ENCODE measurements at places on chromosomes 7 and 10. TPM values are rescaled to one million over a fixed set of nuclear protein-coding genes. Genes with fewer than 3 reads are reported as not detected.

DNA sequence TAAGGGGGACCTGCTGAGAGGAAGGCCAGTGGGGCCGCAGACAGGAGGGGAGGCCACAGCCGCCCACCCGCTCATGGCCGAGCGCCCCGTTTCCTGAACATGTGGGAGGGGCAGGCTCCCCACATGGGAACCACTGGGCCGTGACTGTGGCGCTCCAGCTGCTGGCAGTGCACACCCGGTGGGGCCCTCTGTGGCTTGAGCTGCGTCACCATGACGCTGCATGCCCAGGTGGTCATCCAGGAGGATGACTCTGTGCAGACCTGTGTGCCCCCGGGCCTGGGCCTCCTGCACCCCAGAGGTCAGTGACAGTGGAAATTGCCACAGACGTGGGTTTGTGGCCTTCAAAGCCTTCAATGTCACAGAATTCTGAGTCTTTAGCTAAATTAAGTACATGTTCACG is 85.1 kb downstream of the MGMT start:
- no peak for DNase-seq

- DNase-seq, result no peak
These were observed 261.9 kb upstream of the LYZL1 start for GRCh38 chr10:29026802-29027580.

DNA sequence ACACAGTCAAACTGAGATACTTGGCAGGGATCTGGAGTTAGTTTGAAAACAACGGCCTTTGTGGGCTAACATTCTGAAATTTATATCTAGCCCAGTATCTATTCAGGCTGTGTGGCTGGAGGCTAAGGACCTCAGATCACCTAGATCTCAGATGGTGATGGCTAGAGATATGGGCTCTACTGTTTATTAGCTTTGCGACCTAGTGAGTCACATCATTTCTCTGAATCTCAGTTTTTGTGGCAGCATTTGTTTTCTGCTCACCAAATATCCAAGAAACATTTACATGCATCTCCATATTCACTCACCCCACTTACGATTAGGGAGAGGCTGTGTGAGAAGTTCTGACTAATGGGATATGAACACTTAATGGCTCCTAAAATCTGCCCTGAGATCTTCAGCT is 503.9 kb downstream of the KIF20B start:
- DNase-seq, result no peak

FOXI2 gene
- not detected for total RNA-seq

DNA sequence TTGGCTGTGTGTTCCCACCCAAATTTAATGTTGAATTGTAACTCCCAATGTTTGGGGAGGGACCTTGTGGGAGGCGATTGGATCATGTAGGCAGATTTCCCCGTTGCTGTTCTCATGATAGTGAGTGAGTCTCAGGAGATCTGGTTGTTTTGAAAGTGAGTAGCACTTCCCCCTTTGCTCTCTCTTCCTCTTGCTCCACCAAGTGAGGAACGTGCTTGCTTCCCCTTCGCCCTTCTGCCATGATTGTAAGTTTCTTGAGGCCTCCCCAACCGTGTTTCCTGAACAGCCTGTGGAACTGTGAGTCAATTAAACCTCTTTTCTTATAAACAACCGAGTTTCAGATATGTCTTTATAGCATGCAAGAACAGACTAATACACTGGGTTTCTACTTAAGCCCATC is 176.3 kb downstream of the CDK14 start:
- no peak for DNase-seq

DKK1 gene
- total RNA-seq, result 2.7 TPM

CXCL12 gene
- not detected for total RNA-seq

TRPV5 gene
- not detected for total RNA-seq

CRHR2 gene
- total RNA-seq, result not detected

CRPPA gene
- total RNA-seq, result 0.38 TPM

DNA sequence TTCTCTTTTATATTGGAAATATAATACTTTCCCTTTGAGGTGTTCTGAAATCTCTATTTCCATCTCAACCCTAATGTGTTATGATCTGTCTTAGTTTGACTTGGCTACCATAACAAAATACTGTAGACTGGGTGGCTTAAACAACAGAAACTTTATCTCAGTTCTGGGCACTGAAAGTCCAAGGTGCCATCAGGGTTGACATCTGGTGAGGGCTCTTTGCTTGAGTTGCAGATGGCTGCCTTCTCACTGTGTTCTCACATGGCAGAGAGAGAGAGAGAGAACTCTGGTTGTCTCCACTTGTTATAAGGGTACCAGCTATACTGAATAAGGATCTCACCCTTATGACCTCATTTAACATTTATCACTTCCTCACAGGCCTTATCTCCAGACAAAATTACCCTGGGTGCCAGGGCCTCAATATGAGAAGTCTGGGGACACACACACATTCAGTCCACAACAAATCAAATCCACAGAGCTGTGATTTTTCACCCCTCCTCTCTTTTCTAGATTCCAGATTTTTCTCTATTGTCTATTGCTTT is 104.5 kb downstream of the SRI start:
- DNase-seq, result no peak

DNA sequence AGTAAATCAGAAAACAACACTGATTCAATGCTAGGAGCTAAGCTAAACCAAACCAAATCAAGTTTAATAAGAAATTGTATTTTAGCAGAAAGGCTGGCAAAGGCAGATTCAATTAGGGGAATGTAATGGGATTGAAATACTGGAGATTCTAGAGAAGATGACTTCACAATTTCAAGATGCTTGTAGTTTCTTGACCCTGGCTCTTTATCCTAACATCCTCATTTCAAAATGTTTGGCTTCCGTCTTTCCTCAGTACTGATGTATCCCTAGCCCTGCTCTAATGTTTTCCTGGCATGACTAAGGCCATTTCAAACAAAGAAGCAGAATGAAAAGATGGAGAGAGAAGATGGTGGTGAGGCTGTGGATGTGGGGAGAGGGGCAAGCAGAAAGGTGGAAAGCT is 2.7 kb upstream of the JCAD start:
- DNase-seq, result no peak

GRCh38 chr7:107068156-107068555 is 23.7 kb downstream of the PRKAR2B start:
- DNase-seq, result no peak

- no peak for DNase-seq
These were observed 33.3 kb downstream of the CD36 start for GRCh38 chr7:80671744-80672143.

SMKR1 gene
- total RNA-seq, result 4.4 TPM

Data from NCI-H460 (cell line).